Nephron progenitor cell (in vitro differentiated cells): ENCODE measurements at places on chromosomes 3 and 15.

DNA sequence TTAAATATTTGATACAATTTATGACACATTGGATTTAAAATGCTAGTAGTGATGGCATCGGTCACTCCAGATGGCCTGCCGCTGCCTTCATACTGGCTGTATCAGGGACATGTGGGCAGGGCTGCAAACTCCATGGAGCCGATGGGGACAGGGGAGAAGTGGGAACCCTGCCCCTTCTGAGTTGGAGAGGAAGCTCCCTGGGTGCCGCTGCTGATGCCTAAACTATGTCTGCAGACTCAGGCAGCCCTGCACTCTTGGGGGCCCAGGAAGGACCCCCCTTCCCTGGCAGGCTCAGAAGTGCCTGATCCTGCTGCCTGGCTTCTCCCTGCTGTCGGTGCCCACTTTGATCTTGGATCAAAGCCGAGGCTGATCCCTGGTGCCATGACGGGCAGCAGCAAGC, 1522.1 kb downstream of the OTOL1 start:
- DNase-seq: no peak

DNA sequence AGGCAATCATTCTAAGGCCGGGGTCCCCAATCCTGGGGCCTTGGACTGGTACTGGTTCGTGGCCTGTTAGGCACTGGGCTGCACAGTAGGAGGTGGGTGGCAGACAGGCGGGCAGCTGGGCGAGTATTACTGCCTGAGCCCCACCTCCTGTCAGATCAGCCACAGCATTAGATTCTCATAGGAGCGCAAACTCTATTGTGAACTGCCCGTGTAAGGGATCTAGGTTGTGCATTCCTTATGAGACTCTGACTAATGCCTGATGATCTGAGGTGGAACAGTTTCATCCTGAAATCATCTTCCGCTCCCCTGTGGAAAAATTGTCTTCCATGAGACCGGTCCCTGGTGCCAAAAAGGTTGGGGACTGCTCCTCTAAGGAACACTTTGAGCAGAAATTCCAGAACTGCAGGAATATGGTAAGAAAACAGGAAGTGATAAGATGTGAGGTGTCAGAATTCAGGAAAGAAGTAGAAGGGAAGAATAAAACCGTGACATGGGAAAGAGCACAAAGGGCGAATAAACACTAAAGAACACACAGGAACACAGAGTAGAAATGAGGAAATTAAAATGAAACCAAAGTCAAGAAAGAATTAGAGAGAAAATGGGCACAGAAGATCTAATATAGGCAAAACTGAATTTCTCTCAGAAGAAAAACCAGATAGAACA, 57.6 kb downstream of the PDCD6IP start:
- DNase-seq: no peak

GRCh38 chr3:194973366-194974000, 287.8 kb downstream of the FAM43A start:
- DNase-seq: no peak

GRCh38 chr15:47196048-47196447, 521.3 kb upstream of the SEMA6D start:
- peak; percentile 87 for DNase-seq

DNA sequence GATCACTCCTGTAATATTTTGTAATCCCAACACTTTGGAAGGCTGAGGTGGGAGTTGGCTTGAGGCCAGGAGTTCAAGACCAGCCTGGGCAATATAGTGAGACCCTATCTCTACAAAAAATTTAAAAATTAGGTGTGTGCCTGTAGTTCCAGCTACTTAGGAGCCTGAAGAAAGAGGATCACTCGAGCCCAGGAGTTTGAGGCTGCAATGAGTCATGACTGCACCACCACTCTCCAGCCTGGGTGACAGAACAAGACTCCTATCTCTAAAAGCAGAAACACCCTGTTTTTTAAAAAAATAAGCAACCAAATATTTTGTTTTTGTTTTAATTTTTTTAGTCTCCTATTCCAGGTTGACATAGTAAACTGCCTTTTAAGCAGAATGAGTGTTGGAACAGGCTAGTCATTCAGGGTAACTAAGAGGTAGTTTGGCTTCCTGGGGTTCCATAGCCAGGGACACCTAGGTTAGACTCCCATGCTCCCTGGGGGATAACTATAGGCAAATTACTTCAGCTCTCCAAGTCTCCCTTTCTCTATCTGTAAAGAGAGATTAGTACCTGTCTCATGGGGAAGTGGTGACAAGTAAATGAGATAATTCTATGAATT, 114.6 kb upstream of the C15orf61 start:
- no peak for DNase-seq

DNA sequence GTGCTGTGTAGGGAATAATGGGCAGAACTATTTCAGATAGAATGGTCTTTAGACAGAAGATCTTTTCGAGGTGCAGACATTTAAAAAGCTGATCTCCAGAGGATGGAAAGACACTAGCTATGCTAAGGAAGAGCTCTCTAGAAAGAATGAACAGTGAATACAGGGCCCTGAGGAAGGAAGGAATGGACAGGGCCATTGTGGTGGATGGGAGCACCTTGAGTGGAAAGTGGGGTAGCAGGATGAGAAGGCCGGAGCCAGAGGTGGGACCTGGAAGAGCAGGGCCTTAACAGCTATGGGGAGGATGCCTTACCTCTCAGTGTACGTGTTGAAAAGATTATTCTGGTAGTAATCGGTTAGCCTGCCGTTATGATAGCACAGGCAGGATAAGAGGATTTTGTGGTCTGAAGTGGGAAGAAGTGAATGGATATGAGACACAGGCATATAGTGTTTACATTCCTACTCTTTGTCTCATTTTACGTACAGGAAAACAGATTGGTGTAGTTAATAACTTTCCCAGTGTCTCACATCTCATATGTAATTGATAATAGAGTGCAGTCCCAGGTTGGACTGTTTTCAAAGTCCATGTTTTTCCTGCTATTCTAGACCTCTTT, 172.4 kb downstream of the KLHL25 start:
- DNase-seq: no peak

GRCh38 chr3:16432714-16433113, 80.8 kb downstream of the RFTN1 start:
- no peak for DNase-seq

GRCh38 chr15:47003568-47003967, 713.7 kb upstream of the SEMA6D start:
- DNase-seq: no peak

DNA sequence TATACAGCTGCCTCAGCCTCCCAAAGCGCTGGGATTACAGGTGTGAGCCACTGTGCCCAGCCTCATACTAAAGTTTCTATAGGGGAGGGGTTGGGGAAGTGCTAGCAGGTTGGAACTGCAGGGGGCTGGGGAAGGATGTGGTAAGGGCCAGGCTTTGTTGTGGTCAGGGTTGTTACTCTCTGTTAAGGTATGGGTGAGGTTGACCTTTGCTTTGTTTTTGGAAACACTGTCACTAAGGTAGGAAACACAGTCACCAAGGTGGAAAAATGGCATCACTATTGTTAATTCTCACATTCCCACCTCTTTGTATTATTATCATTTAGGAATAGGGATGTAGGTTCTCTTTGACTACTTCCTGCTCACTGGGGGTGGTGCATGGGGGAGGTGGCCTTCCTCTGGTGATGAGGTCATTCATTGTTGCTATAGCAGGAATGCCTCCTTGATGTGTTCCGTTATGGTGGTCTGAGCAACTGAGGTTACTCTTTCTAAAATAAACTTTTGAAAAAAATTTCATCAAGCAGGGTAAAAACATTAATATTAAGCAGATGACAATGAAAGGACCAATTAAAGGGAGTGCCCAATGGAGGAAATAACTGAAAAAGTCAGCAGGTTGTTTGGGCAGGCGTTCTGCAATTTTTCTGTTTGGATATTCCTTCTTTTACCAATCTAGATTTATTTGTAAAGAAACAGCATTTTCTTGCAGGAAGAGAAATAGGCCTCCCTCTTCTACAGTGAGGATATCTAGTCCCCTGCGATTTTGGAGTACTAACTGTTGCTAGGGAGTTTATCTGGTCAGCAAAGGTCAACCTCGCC, 150.5 kb downstream of the WDR76 start:
- no peak for DNase-seq

- DNase-seq: no peak
Observed at GRCh38 chr3:40745381-40746106, 220.8 kb downstream of the ZNF621 start.

DNA sequence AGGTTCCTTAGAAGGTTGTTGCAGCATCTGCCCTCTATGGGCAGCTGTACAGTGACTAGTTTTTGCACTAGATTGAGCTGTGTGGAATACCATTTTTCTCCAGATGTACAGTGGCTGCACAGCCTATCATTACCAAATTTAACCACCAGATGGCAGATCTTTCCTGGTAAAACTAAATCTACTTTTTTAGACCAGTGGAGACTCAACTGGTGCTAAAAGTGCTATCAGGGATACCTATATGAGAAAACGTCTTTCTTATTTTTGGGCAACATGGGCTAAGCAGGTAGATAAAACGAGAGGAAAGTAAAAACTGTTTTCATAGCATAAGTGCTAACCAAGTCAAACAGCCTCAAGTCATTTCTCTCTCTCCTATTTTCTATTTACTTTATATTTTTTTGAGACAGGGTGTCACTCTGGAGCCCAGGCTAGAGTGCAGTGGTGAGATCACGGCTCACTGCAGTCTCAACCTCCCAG, 21.2 kb downstream of the IGSF10 start:
- peak; percentile 23 for DNase-seq

DNA sequence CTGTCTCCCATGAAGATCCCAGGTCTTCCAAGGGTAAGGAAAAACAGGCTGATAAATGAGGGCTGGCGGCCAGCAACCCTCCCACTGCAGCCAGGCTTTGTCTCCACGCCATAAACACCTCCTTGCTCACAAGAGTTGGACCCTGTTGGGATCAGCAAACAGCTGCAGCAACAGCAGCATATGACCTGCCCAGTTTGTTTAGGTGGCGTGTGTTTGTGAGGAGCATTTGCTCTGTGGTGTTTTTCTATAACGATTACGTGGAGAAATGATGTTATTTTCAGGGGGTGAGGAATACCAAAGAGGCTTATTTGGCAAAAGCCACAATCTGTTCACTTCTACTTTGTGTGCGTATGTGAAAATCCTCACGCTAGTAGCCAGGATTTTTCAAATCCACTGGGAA, 58.5 kb downstream of the RFTN1 start:
- DNase-seq: no peak

- DNase-seq: no peak
Observed at GRCh38 chr15:67405208-67406191, 115.4 kb upstream of the C15orf61 start.

- no peak for DNase-seq
Observed at GRCh38 chr15:80873366-80873952, 94.3 kb downstream of the CEMIP start.

GRCh38 chr3:21421096-21421495, 329.9 kb downstream of the ZNF385D start:
- DNase-seq: no peak

DNA sequence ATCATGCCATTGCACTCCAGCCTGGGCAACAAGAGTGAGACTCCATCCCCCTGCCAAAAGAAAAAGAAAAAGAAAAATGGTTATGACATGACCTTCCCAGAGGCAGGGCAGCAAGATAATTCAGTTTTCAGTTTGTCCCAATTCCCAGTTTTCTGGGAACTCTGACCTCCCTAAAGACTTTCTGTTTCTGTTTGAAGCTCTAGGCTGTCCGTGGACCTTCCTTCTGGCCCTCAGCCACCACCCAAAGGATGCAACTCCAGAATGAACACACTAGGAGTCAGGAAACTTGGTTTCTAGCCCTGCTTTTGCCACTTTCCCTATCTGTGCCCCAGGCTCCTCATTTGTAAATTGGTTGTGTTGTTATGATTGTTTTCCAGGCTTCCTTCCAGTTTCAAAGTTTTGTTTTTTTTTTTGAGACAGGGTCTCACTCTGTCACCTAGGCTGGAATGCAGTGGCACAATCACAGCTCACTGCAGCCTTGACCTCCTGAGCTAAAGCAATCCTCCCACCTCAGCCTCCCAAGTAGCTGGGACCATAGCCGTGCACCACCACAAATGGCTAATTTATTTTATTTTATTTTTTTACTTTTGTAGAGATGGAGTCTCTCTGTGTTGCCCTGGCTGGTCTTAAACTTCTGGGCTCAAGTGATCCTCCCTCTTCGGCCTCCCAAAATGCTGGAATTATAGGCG, 68.6 kb downstream of the CDC25A start:
- no peak for DNase-seq

DNA sequence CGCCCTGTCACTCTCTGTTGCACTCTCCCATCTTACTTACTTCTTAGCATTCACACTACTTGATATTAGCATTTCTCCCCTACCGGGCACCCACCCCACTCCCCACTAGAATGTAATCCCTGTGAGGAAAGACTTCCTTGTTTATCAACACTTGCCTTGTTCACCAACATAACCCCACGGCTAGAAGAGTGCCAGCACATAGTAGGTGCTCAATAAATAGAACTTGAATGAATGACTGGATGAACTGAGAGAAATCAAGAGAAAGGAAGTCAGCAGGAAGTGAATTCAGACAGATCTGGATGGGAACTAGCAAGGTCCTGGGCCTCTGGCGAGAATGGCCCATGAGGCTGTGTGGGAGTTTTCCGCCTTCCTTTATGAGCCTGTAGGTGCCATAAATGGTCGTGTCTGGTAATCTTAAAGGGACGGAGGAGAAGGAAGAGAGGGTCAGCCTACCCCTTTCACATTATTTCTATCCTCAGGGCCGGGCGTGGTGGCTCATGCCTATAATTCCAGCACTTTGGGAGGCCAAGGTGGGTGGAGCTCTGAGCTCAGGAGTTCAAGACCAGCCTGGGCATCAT, 42.4 kb upstream of the HERC1 start:
- no peak for DNase-seq

DNA sequence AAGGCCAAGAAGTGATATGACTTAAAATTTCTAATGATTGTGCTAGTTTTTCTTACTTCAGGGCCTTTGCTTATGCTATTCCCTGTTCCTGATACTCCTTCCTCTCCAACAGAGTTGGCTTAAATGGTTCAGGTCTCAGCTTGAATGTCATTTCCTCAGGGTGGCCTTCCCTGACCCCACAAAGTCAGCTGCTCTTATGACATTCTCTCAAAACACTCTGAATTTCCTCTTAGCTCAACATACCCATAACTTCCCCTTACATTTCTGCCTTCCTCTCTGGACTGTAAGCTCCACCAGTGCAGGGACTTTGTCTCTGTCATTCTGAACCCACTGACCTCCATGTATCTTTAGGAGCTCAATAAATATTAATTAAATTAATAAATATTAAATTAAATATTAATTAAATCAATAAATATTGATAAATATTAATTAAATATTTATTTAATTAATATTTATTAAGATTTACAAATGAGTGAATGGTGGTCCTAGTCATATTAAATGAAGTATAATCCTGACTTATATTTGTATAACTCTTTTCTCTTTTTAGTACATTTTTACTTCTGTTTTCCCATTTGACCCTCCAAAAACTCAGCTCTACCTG, 17.9 kb upstream of the TMCC1 start:
- no peak for DNase-seq

DNA sequence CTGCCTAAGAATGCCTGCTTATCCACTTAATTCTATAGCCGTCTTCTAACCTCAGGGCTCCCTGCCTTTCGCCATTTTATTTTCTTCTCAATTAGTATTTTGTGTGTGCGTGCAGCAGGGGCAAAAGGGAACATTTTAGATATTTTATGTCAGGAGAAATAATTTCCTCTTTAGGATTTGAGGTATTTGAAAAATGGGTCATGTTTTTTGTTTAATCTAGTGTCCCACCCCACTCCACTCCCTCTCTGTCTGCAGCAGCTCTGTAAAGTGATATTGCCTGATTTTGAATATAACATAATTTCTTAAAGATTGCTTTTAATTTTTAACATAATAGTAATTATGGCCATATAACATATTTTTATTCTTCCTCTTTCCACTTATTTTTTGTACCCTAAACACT, 593.2 kb upstream of the DPPA4 start:
- DNase-seq: no peak
